ENCODE measurements at places on chromosomes 3 and 15. TPM values are rescaled to one million over a fixed set of nuclear protein-coding genes. Genes with fewer than 3 reads are reported as not detected.

The PLSCR2 gene
- total RNA-seq = 0.40 TPM

The PRSS50 gene
- total RNA-seq = not detected

The RETNLB gene
- total RNA-seq = not detected

DNA sequence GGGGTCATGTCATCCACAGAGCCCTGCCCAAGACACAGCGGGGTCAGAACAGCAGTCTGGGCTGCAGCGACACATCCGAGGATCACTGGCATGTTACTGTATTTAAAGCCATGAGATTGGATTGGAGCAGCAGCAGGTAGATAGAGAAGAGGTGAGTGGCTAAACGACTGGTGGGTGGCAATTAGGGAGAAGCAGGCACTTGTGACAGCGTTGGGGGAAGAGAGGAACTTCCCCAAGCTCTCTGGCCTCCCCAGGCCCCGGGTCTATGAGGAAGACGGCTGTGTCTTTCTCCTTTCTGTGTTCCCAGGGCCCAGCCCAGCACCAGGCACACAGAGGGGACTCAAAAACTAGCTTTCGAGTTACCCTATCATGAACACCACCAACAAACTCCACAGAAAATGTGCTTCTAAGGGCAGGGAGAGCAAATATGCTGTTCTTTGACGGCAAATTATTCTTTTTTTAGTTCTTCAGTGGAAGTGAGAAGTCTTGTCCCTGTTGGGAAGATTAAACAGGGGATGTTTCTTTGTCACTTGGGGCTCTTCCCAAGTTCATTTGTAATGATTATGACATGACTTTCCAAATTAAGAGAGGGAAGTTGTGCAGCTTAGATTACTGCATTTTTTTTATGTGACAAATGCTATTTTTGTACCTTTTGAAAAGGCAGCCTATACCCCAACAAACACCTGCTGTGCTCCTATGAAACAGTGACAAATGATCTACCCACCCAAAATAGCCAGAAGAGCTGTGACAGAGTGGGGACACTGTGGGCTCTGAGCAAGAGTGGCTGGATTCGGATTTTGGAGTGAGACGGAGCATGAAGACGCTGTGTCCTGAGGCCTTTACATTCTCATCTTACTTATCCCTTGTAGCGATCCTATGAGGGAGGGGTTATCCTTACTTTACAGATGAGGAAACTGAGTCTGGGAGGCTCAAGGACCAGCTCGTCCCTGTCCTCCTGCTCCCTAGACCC lies 7.2 kb upstream of the SYNM start:
- no peaks in the 10 kb centered on the region for H3K4me1 ChIP-seq
- H3K27ac ChIP-seq = no peak overlapping the region
- H3K4me3 ChIP-seq = no peak overlapping the region
- no peaks in the 10 kb centered on the region for H3K36me3 ChIP-seq

GRCh38 chr15:52439470-52439869 lies 89.2 kb downstream of the MYO5A start:
- no peak overlapping the region for H3K27ac ChIP-seq
- H3K4me1 ChIP-seq = no peaks in the 10 kb centered on the region
- H3K4me3 ChIP-seq = no peak overlapping the region
- peaks cover 4% of the 10 kb centered on the region for H3K27me3 ChIP-seq
- H3K36me3 ChIP-seq = no peaks in the 10 kb centered on the region

DNA sequence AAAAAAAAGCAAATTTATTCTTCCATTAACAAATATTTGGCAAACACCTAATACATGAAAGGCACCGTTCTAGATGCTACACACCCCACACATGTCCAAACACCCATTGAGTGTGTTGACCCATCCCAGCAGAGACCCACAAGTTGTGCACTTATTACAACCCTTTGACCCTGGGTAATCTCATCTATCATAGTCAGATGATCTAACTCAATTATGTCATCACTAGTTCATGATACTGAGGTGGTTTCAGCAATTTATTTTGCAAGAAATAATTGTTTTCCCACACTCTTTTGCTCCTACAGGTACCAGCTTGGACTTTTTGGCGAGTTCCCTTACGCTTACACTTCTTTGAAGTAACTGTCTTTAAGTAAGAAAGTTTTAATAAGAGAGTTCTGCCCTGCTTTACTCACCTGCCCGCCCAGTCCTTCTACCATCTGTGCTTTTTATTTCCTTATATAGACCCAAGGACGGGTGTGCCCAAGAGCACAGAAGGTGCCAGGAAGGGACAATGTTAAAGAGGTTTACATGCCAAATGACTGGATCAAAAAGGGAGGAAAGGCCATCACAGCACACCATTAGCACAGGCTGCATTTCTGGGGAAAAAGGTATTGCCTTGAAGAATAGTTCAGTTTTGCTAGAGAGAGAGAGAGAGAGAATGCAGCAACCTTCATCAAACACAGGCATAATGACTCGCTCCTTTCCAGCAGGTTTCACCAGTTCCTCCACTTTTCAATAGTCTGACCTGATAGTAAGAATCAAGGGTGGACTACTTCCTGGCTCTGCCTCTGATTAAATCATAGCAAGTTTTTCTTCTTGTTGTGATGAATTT lies 54.5 kb upstream of the ATP11B start:
- peaks cover 20% of the 10 kb centered on the region for H3K4me1 ChIP-seq
- DNase-seq = no peak
- no peak overlapping the region for H3K27ac ChIP-seq
- no peaks in the 10 kb centered on the region for H3K27me3 ChIP-seq
- H3K36me3 ChIP-seq = no peaks in the 10 kb centered on the region

GRCh38 chr15:42138968-42139386 lies 17.5 kb downstream of the PLA2G4F start:
- peaks cover 42% of the 10 kb centered on the region for H3K27me3 ChIP-seq
- H3K4me3 ChIP-seq = no peak overlapping the region
- no peak overlapping the region for H3K27ac ChIP-seq
- no peaks in the 10 kb centered on the region for H3K36me3 ChIP-seq
- DNase-seq = no peak

- H3K4me1 ChIP-seq = no peaks in the 10 kb centered on the region
- no peaks in the 10 kb centered on the region for H3K27me3 ChIP-seq
- H3K36me3 ChIP-seq = no peaks in the 10 kb centered on the region
- no peak overlapping the region for H3K27ac ChIP-seq
- H3K4me3 ChIP-seq = no peak overlapping the region
Observed at GRCh38 chr15:35937380-35937779, 391.4 kb upstream of the DPH6 start.

GRCh38 chr3:155169197-155169596 lies 89.1 kb downstream of the MME start:
- H3K27me3 ChIP-seq = no peaks in the 10 kb centered on the region
- H3K27ac ChIP-seq = no peak overlapping the region
- H3K36me3 ChIP-seq = no peaks in the 10 kb centered on the region
- DNase-seq = no peak
- H3K4me1 ChIP-seq = no peaks in the 10 kb centered on the region

DNA sequence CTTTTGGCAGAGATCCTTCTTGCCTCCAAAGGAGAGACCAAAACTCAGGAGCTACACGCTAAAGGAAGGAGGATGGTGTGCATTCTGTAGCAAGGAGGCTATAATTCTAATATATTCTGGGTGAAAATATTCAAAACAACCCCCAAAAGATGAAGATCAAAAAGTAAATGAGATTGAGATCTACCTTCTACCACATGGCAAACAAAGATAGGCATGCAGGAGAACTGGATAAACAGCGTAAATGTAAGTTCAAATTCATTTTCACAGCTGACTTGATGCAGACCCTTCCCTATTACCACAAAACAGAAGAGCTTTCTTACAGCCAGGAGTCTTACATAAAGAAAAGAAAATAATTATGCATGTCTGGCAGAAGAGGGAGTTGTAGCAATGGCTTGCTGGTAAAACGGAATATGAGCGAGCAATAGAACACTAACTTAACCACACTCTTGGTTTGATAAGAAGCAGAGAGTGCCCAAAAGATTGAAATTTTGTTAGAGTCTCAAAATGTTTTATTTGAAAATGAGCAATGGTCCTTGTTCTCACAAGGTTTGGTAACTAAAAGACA lies 272.7 kb downstream of the MECOM start:
- no peaks in the 10 kb centered on the region for H3K36me3 ChIP-seq
- DNase-seq = no peak
- H3K4me3 ChIP-seq = no peak overlapping the region
- H3K27me3 ChIP-seq = peaks cover 5% of the 10 kb centered on the region
- H3K27ac ChIP-seq = no peak overlapping the region

GRCh38 chr15:48176112-48176511 lies 2.0 kb downstream of the MYEF2 start:
- peaks cover 6% of the 10 kb centered on the region for H3K4me1 ChIP-seq
- H3K27ac ChIP-seq = no peak overlapping the region
- H3K4me3 ChIP-seq = no peak overlapping the region
- H3K36me3 ChIP-seq = no peaks in the 10 kb centered on the region
- no peak for DNase-seq

The ETV5 gene
- total RNA-seq = 25.9 TPM

GRCh38 chr15:99511866-99512661 lies 53.7 kb upstream of the MEF2A start:
- peaks cover 7% of the 10 kb centered on the region for H3K4me1 ChIP-seq
- H3K4me3 ChIP-seq = no peak overlapping the region
- DNase-seq = no peak
- H3K27me3 ChIP-seq = peaks cover 12% of the 10 kb centered on the region

DNA sequence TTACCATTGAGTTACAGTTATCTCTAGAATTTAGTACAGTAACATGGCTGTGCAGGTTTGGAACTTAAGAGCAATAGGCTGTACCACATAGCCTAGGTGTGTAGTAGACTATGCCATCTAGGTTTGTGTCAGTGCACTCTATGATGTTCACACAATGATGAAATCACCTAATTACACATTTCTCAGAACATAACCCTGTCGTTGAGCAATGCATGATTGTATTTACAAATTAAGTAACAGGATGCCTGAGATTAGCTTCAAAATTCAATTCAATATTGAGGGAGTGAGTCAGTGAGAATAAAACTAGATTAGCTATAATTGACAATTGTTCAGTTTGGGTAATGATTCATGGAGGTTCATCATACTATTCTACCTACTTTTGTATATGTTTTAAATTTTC lies 633.8 kb downstream of the IGSF11 start:
- H3K4me3 ChIP-seq = no peak overlapping the region
- DNase-seq = no peak
- no peak overlapping the region for H3K27ac ChIP-seq
- H3K4me1 ChIP-seq = no peaks in the 10 kb centered on the region

DNA sequence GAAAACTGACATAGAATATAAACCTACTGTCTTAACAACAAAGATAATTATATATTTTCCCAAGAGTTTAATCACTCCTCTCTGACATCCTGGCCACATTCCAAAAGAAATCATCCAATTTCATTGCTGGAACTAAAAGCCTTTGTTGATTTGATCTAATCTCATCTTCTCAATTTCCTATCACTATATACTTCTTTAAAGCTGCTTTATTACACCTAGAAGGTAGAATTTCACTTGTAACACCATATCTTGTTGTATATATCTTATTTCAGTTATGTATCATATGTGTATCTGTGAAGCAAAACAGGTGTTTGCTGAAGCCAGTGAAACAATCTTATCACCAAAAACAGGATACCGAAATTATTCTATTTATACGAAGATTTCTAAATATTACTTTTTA lies 740.2 kb downstream of the ROBO1 start:
- no peak overlapping the region for H3K27ac ChIP-seq
- H3K36me3 ChIP-seq = no peaks in the 10 kb centered on the region
- DNase-seq = no peak
- H3K4me1 ChIP-seq = no peaks in the 10 kb centered on the region
- H3K4me3 ChIP-seq = no peak overlapping the region

DNA sequence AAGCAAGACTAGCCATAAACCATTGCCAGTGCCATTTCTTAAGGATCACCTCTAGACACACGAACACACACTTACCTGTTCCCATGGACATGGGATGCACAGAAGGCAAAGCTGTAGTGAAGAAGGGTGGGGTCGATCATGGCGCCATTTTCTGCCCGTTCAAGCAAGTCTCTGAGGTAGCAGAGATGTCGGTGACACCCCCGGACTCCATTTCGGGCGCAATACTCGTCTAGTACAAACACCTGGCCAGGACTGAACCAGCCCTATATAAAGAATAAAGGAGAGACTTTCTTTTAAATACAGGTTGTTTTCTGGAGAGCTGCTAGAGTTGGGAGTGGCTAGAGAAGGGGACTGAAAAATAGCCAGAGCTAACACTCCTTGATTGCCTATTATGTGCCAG lies 159.4 kb upstream of the FEZF2 start:
- DNase-seq = no peak
- H3K4me3 ChIP-seq = no peak overlapping the region
- no peak overlapping the region for H3K27ac ChIP-seq
- no peaks in the 10 kb centered on the region for H3K36me3 ChIP-seq
- H3K27me3 ChIP-seq = no peaks in the 10 kb centered on the region

The ARID3B gene
- total RNA-seq = 14.8 TPM

The CCRL2 gene
- 3.3 TPM for total RNA-seq

The MITF gene
- 16.5 TPM for total RNA-seq

DNA sequence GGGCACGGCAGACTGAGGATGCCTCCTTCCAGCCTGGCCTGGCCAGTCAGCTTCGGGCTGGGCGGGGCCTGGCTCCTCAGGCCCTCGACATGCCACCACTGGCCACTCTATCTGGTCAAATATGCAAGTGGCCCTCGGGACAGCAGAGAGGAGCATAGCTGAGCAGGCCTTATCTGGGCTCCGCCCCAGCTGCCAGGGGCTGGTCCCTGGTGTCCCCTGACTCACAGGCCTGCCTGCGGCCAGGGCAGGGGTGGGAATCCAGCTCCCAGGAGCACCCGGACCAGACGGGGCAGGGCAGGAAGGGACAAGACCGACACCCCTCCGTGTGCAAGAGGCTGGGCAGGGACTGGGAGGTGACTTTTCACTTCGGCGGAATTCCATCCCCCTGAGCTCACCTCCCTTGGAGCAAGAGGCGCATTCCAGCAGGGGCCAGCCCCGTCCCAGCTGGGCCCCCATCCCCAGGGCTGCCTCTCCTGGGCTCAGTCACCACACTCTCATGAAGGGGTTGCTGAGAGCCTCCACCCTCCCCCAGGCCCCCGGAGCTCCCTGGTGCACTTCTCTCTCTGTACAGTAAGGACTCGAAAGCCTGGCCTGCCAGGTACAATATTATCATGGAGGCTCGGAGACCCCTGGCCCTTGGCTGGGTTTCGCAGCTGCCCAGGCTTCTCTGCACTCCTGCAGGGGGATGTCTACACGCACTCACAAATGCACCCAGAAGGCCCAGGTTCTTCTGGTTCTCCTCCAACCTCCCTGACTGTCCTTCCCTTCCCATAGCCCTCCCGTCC lies 29.5 kb downstream of the WNT7A start:
- H3K36me3 ChIP-seq = no peaks in the 10 kb centered on the region
- DNase-seq = no peak
- H3K4me3 ChIP-seq = no peak overlapping the region
- H3K27ac ChIP-seq = no peak overlapping the region
- peaks cover 70% of the 10 kb centered on the region for H3K27me3 ChIP-seq

DNA sequence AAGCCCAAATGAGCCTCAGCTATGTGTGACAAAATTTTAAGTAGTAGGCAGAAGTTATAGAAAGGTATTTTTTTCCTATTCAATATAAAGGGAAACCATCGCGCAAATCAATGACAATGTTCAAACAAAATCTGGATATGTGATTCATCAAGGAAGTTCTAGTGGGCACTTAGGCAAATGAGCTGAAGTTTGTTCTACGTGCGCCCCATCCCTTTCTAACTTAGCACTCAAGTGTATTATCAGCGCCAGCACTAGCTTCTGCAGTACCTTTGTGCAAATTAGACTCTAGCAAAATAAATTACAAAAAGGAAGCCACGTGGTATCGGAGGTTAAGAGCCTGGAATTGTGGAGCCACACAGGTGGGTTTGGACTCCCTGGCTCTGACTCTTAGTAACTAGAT lies 91.1 kb downstream of the TBL1XR1 start:
- H3K36me3 ChIP-seq = 0 out of 3 replicates have a peak, but pooled peaks cover 2% of the 10 kb centered on the region
- no peaks in the 10 kb centered on the region for H3K27me3 ChIP-seq
- H3K4me1 ChIP-seq = peaks cover 25% of the 10 kb centered on the region
- no peak overlapping the region for H3K4me3 ChIP-seq
- no peak for DNase-seq
